ENCODE measurements at places on chromosomes 7 and 10. TPM values are rescaled to one million over a fixed set of nuclear protein-coding genes. Genes with fewer than 3 reads are reported as not detected.

Gene GIMAP5
- total RNA-seq = not detected

Gene SLC25A40
- 4.7 TPM for total RNA-seq

Gene HSPA12A
- 16.1 TPM for total RNA-seq

Gene CNNM1
- 0.28 TPM for total RNA-seq

Gene OGDHL
- 0.18 TPM for total RNA-seq

Gene TAS2R5
- 0.36 TPM for total RNA-seq

Gene IL6
- total RNA-seq = 18.3 TPM

Gene C10orf53
- not detected for total RNA-seq

Gene FAM13C
- 3.3 TPM for total RNA-seq

Gene TBX20
- total RNA-seq = 0.36 TPM

Gene PDE1C
- 61.5 TPM for total RNA-seq

Gene CPN1
- not detected for total RNA-seq

Gene APBB1IP
- total RNA-seq = not detected

Gene GDF10
- not detected for total RNA-seq

Gene CHRM2
- total RNA-seq = 144 TPM

Gene CPA2
- not detected for total RNA-seq

Gene GIMAP2
- total RNA-seq = not detected

Gene RBM20
- total RNA-seq = under 0.01 TPM

Gene ZPBP
- total RNA-seq = not detected

Gene IDI2
- not detected for total RNA-seq

Gene SEMA3D
- 10.8 TPM for total RNA-seq

Gene LRRD1
- total RNA-seq = under 0.01 TPM

Gene SCRN1
- 124 TPM for total RNA-seq

Gene ZNF365
- 2.5 TPM for total RNA-seq

Gene IFIT2
- 2.2 TPM for total RNA-seq

Gene INSIG1
- total RNA-seq = 26.0 TPM

Gene GBX1
- not detected for total RNA-seq

Gene EPC1
- total RNA-seq = 21.9 TPM
